ENCODE measurements at places on chromosomes 7 and 10.

DNA sequence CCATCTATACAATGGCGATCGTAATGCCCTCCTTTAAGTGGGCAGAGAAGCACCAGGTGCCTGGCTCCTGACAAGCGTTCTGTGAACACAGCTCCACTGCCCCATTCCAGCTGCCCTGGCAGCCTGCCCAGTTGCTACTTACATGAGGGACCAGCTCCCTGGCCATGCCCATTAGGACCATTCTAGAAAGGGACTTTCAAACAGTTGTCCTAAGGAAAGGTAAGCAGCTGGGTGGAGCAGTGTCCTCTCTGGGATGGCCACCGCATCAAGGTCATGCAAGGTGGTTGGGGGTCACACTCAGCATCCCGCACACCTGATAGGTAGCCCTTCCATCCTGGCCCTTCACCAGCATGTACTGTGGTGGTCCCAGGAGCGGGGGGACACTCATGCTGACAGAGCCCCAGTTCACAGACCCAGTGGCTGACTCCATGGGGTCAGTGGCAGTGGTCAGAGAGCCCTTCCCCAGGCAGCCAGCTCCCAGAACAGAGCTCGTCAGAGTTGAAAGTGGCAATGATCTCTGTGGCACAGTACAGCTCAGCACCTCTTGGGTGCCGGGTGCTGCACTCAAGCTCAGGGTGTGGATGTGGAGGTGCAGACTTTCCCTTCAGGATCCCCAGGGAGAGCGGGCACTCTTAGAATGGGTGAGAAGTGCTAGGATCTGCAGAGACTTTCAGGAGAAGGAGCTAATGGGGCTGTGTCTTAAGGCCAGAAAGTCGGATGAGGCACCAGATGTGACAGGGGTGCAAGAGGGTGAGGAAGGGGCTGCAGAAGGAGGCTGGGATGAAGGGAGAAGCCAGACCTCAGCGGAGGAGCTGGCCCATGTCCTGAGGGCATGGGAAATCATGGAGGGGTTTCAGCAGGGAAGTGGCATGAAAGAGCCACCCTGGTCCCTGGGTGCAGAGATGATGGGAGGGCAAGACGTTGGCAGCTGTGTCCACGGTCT is 10.9 kb downstream of the MMRN2 start:
- peak; percentile 17 for DNase-seq

GRCh38 chr7:80273327-80273726 is 138.7 kb downstream of the GNAI1 start:
- DNase-seq, result no peak

DNA sequence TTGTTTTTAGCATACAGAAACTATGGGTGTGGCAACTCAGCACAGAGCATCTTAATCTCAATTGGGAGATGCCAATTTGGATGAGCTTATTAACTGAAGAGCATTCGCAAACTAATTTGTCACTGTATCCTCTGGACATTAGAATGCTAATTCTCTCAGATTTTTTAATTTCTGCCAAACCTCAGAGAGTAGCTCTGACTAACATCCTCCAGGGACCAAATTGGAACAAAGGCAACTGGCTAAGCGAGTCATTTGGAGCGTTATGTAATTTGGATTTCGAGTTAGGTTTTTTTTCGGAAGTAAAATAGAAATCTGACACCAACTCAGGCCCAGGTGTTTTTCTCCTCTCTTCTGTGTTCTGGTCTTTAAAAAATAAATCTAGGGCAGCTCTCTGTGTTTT is 201.9 kb downstream of the BMPER start:
- no peak for DNase-seq

- no peak for DNase-seq
Measured at GRCh38 chr10:60731134-60731885, 47.0 kb upstream of the CDK1 start.

DNA sequence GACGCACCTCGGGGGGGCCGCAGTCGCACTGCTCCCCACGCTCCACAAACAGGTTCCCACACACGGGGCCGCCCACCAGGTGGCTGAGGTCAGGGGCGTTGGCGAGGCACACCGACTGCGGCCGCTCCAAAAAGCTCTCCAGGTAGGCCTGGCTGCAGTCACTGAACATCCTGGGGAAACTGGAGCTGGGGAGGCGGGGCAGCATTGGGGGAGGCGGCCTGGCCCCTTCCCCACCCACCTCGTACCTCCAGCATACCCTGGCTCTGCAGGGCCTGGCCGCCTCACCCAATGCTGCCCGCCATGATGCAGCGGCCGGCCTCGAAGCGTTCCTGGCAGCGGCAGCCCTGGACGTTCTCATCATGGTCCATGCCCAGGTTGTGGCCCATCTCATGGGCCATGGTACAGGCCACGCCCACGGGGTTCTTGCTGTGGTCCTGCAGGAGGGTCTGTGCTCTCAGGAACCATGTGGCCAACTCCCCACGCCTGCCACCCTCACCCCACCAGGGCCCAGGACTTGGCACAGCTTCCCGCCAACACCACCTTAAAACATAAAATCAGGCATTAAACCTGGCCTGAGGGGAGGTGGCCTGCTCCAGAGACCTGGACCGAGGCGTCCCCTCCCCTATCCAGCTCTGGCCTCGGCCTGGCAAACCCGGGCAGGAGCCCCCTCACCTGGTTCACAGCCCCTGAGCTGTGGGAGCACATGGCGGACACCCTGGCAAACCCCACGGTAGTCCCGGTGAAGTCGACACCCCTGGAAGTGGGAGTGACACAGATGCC is 5.0 kb downstream of the ADAM8 start:
- DNase-seq, result no peak

- DNase-seq, result no peak
Measured at GRCh38 chr10:4780782-4781181, 45.2 kb upstream of the AKR1E2 start.

DNA sequence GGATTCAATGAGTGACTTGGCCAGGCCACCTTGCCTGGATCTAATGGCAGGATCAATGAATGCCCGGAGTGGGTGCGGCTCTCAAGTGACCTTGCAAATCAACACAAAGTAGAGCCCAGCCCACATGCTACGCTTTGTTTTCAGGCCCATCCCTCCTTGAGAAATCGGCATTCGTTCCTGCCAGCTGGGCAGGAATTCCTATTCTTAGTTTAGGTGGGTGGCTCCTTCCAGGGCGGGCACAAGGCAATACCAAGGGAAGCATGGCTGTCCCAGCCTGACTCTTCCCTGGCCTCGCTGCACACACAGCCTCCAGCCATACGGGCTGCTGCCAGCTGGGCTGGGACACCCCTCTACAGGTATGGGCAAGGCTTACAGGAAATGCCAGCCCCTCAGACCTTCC is 119.3 kb downstream of the SH3PXD2A start:
- DNase-seq, result no peak

- no peak for DNase-seq
Measured at GRCh38 chr10:75648351-75648750, 216.9 kb downstream of the LRMDA start.

DNA sequence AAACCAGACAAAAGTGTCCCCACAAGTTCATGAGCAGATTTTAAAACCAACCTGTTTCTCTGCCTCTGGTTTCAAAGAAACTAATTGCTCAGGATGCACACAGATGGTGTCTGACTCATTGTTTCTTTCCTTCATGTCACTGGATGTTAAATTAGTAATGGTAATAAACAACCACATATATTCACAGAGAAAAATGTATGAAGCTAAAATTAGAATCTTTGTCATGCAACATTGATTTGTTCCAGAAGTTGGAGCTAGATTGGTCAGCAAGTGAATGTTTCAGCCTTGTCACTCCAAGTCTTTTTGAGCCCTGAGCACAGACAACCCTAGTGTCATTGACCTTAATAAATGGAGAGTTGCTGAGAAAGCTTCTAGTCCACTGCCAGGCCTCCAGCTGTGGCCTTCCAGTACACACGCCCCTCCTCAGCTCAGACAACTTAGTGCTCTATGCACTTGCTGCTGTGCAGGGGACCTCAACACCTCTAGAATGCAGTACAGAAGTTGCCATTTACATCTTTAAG is 175.9 kb downstream of the CCDC71L start:
- DNase-seq, result no peak

DNA sequence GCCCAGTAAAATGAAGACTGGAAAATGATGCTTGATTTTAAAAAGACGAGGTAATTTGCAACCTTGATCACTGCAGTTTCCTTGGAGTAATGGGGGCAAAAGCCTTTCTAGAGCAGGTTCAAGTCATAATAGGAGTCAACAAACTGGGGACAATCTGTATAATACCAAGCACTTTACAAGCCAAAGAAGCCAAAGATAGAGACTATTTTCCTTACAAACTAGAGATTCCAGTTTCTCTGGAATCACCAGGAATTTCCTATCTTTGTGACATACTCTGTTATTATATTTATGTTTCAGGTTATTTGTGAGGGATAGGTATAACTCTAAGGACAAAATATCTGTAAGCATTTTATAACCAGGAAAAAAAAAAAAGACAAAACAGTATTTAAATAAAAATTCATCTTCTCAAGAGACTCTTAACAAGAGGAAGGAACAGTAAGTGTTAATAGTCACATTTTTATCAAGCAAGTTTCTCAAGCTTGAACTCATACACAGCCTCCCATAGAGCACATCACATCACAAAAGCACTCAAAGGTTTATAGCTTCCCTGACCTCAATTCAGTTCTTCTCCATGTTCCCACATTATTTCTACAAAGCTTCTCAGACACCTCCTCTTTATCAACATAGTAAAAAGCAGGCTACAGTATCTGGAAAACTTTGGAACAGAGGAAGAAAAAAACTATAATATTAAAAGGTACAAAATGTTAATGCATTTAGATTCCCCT is 18.9 kb downstream of the JMJD1C start:
- no peak for DNase-seq

- no peak for DNase-seq
Measured at GRCh38 chr10:120131183-120131582, 238.7 kb downstream of the SEC23IP start.

GRCh38 chr10:13270877-13271551 is 28.9 kb downstream of the PHYH start:
- no peak for DNase-seq

Measured in breast epithelium (tissue), 4 donors.